ENCODE measurements at places on chromosomes 3 and 15.

DNA sequence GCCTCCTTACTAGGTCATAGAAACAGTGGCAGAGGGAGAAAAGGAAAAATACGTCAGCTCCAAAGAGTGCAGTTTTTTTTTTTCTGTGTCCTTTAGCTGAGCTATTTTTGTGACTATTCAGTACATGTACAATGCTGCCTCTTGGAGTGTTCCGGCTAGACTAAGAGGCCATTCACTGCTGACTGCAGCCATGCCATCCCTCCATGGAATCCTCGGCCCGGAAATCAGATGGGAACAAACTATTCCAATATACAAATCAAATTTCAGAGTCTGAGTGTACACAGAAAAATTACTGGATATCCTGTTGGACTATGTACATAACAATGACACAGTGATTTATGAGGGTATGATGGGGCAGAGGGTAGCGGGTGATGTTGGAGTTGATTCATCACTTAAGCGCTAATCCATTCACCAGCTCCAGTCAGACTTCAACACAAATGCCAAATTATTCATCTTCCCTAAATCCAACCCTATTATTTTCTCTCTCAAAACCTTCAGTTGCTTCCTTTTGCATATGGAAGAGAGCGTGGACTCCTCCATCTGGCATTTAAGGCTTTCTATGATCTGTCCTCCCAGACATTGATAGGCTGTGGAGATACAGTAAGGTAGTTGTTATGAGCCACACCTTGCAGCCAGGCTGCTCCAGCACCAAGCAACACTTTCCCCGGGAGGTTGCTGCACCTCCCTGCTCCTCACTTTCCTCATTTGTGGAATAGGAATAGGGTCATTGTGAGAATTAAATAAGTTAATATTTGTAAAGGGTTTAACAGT lies 109.1 kb downstream of the LPP start:
- DNase-seq = peak; percentile 97

DNA sequence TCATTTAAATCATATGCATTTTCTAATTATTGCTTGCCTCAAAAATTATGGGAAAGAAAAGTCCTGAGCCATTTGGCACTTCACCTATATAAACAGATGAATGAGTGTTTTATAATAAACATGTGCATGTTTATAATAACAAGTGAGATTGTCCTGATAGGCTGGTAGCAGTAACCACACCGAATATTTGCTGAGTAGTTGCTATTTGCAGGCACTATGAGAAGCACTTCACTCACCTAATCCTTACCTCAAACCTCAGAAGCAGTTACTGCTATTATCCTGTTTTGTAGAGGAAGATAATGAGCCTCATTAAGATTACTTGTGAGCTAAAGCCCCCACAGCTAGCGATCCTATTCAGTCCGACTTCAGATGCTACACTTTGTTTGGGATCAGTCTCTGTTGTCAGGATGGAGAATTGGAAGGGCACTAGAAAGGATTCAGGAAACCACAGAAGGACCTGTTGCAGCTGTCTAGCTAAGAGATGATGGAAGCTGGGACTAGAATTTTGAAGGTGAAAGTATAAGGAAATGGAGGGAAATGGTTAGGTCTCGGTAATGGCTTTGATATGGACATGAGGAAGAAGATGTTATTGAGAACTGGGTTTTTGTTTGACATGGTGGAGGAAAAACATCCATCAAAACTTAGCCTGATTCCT lies 28.4 kb upstream of the MAGI1 start:
- no peak for DNase-seq

- peak; percentile 55 for DNase-seq
These were observed 203.8 kb downstream of the UACA start for GRCh38 chr15:70559265-70560239.

GRCh38 chr3:197216914-197217313 lies 81.5 kb downstream of the DLG1 start:
- no peak for DNase-seq

DNA sequence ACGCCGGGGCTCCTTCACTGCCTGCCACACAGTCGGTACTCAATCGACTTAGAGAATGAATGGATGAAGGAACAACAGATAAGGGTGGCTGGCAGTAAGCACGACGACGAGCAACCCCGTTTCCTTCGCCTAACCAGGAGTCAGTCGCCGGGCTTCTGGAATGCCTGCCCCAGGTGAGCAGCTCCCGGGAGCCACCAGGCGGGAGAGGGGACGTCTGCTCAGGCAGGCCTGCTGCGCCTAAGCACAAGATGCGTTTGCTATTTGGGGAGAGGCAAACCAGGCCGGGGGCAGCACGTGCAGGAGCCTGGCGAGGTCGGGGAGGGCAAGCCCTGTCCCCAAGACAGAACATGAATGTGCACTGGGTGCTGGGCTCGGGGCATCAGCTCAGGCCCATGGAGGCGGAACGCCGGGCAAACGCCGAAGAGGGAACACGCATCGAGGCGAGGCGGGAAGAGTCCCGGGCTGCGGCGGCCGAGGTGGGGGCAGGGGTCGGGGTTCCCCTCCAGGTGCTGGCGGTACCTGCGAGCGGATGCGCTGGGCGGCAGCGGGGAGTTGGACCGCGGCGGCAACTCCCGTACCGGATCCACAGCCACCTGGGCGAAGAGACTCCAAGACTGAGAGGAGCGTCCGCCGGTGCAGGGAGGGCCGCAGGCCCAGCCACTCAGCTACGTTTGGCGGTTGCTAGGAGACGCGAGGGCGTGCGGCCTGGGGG lies at the start of gene CFAP92:
TSS of gene CFAP92 (minus strand) at position 616 of the 712 bp plus-strand sequence. CDS start 772 bp downstream, outside the sequence.
- DNase-seq = no peak
